ENCODE measurements at places on chromosomes 7 and 10.

DNA sequence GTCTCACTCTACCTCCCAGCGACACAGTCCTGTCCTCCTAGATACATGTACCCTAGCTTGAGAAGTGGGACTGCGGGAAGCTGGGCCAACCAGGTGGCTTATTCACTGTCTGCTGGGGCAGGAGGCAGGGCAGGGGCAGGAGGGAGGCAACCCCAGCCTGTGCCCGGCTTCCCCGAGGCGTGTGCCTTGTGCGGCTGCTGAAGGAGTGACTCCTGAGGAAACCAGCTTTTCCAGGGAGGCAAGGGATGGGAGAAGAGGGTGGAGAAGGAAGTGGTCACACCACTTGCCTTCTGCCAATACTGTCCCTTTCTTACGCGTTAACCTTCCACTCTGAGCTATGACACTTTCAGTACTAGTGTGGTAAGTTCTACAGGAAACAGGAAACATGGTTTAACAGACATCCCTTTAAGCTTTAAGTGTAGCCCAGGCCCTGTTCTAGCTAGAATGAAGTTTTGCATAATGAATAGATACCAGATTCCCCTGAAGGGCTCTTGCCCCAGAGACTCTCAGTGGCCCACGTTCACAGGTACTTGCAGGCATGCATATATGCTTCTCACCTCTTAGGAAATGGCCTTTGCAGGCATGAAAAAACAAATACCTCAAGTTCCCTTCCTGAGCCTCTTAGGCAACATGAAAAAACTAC lies 40.6 kb downstream of the SYPL1 start:
- no peak for DNase-seq

- DNase-seq: no peak
Observed at GRCh38 chr7:157613575-157614322, 276.9 kb downstream of the DNAJB6 start.

GRCh38 chr10:31789555-31789954 lies 139.1 kb downstream of the ARHGAP12 start:
- DNase-seq: no peak

DNA sequence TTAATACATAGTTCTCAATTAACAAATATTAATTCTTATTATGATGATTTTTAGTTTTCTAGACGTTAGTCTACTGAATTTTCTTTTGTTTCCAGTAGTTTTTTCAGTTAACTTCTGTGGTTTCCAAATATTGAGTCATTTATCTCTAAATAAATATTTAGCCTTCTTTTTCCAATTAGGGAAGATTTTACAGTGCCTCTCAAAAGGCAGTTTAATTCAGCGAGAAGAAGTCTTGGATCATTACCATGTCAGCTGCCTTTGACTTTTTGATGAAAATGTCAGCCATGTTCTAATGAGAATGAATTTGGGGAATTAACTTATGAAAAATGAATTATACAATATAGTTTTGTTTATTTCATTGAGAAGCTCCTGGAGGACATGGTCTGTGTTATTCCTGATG lies 90.0 kb downstream of the CDK14 start:
- no peak for DNase-seq

- DNase-seq: no peak
Observed at GRCh38 chr7:130152493-130153210, 52.6 kb downstream of the TMEM209 start.

GRCh38 chr10:127033216-127034033 lies 128.2 kb downstream of the DOCK1 start:
- peak; percentile 17 for DNase-seq

GRCh38 chr7:68122801-68123200 lies 1126.2 kb downstream of the TYW1 start:
- no peak for DNase-seq

- no peak for DNase-seq
Observed at GRCh38 chr10:70323138-70323696, 39.4 kb upstream of the NPFFR1 start.

DNA sequence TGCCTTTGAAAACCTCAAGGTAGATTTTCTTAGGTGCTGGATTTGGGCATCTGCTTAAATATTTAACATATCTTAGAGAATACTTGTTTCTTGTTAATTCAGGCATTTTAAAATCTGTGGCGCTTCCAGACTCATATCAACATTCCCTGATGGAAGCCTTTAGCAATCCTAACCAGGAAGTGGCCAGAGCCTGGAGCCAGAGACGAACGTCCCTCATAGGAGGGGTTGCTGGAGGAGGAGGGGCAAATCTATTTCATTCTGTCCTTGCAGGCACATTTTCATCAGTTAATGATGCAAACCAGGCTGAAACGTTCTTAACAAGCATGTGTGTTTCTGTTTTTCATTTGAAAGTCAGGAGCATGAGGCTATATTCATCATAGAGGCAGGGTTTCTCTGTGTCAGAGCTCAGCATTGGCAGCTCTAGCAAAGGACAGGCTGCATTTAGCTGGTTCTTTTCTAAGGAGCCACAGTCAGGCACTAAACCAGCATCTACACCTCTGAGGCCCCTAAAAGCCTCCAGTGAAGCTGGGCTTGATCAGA lies 17.8 kb upstream of the IFIT2 start:
- DNase-seq: no peak

GRCh38 chr10:26781797-26782196 lies 79.0 kb downstream of the ABI1 start:
- no peak for DNase-seq

DNA sequence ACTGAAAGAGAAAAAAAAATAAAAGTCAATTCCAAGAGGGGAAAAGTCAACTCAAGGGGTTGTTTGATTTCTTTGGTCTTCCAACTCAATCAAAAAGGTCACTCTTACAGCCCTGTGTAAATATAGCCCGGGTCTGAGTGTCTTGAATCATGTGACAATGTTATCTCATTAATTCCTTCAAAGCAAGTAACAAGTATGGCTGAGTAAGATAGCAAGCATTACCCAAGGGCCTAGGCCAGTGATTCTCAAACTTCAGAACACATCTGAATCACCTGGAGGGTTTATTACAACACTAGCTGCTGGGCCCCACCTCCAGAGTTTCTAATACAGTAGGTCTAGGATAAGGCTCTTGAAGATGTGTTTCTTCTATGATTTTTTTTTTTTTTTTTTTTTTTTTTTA lies 125.0 kb downstream of the PRLHR start:
- no peak for DNase-seq

DNA sequence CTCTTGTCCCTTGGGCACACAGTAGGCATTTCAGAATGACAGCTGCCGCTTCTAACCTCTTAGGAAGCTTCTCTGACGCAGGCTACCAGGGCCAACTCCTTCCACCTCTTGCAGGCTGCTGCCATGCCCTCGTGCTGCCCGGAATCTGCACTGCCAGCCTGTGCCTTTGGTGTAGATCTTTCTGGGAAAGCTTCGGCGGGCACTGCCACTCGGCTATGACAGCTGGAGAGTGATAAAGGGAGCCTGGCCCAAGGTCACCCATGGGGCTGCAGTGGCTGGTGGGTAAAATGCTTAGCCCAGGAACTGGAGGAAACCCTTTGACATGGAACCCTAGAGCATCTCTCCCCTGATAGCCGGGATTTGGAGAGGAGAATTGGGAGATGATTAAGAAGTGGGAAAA lies 78.0 kb upstream of the C1QL3 start:
- no peak for DNase-seq

- DNase-seq: no peak
Observed at GRCh38 chr7:100911484-100911883, 15.8 kb upstream of the ACHE start.
